Stimulated activated CD4-positive, alpha-beta T cell treated with anti-CD3 and anti-CD28 coated beads, Interleukin-4, amount 100 ng/mL, for 1 hour (primary cell): ENCODE measurements at places on chromosomes 2 and 18.

GRCh38 chr18:76488190-76488589, 6.9 kb downstream of the ZNF516 start:
- no peak for DNase-seq

- DNase-seq = no peak
Measured at GRCh38 chr2:157783245-157783644, 92.9 kb downstream of the ACVR1 start.

- no peak for DNase-seq
Measured at GRCh38 chr2:136359121-136359965, 241.4 kb upstream of the CXCR4 start.

DNA sequence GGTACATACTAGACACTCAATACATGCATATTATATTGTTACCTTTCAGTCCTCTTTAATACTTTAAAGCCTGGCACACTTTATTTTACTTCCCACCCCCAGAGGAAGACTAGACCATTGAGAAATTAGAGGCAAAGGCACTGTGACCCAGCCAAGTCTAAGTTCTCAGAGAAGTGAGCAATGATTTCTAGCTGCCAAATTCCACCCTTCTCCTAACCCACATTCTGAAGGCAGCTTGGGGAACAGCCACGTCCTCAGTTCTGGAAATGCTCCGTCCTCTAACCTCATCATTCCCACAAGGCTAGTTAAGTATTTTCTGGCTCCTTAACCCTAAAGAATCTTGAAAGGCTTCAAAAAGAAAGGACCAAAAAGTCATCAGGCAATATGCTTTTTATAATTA, 86.6 kb downstream of the COL5A2 start:
- no peak for DNase-seq

DNA sequence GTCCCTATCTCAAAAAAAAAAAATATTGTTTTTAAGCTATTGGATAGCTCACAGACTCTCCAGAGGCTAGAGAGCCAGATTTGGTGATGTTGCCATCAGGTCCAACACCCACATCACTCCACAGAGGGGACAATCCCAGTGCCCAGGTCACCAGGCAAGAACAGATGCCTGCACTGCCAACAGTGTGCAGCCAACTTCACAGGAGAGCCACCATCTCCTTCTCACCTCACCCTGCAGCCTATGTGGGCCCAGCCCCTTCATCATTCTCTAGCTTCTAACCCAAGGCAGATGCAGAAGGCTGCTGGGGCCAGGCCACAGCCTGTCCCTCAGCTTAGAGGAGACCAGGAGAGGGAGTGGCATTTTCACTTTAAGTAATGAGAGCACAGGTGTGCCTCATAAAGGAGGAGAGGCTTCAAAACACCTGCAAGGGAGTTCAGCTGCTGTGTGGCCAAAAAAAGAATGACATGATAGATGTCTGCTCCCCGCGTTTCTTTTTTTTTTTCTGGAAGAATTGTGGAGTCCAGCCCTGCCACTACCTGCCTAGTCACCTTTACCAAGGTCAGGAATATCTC, 98.0 kb upstream of the ZSWIM2 start:
- DNase-seq = no peak

- DNase-seq = no peak
Measured at GRCh38 chr18:59799383-59800015, 100.3 kb upstream of the PMAIP1 start.

- DNase-seq = no peak
Measured at GRCh38 chr2:113275556-113276215, 3.0 kb downstream of the PAX8 start.

- no peak for DNase-seq
Measured at GRCh38 chr2:37622450-37623100, 48.9 kb downstream of the CDC42EP3 start.

GRCh38 chr2:100833331-100833730, 13.4 kb downstream of the NPAS2 start:
- no peak for DNase-seq

- DNase-seq = peak; percentile 21
Measured at GRCh38 chr2:85753525-85754312, at the start of gene ATOH8. TSS of gene ATOH8 (plus strand) at chr2:85753991. CDS start at chr2:85754190, 199 bp downstream.

DNA sequence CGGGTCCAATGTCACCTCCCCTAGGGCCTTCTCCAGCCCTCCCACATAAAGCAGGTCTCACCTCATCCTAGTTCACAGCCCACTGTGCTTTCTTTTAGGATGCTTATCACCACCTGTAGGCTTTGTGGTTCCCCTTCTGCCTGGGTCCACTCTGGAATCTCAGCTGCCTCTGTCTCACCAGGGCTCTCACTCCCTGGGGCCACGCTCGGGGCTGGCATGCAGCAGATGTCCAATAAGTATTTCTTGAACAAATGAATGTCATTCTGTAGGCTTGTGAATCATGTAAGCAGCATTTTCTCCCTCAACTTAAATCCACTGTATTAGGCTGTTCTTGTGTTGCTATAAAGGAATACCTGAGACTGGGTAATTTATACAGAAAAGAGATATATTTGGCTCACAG, 4.3 kb upstream of the SH3BP4 start:
- no peak for DNase-seq

DNA sequence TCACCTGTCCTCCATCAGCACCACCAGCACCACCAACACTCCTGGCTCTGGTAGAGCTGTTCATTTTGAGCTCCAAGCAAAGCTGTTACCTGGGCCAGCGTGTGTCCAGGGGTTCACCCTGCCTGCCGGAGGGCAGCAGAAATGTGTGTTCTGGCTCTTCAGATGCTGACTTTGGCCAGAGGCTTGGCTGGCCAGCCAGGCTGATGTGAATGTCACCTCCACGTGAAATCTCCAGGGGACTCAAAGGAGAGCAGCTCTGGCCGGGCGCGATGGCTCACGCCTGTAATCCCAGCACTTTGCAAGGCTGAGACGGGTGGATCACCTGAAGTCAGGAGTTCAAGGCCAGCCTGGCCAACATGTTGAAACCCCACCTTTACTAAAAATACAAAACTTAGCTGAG, 33.5 kb downstream of the CIB4 start:
- DNase-seq = no peak

DNA sequence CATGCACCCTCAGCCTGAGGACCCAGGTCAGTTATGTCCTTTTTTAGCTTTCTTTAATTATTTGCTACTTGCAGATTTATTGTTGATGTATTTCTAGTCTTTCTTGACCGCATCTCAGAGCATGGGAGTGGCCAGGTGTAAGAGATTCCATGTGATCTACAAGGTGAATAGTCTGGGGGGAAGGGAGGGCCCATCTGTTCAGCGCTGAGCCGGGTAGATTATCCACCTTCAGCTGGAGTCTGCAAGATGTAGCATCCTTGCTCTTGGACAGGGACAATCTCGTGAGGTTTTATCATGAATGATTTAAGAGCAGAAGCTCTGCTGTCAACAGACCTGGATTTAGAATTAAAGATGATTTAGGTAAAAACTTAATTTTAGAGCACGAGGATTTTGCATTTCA, 12.0 kb upstream of the DGKD start:
- DNase-seq = no peak

GRCh38 chr2:210442878-210443277, 33.7 kb downstream of the LANCL1 start:
- DNase-seq = no peak

- no peak for DNase-seq
Measured at GRCh38 chr18:25282896-25283703, 68.9 kb downstream of the ZNF521 start.

- DNase-seq = no peak
Measured at GRCh38 chr2:122319539-122320132, 564.2 kb downstream of the TSN start.

GRCh38 chr2:134197445-134197844, 56.4 kb upstream of the MGAT5 start:
- no peak for DNase-seq

GRCh38 chr2:31334311-31335026, 80.1 kb downstream of the XDH start:
- no peak for DNase-seq

GRCh38 chr18:9433671-9434121, 41.6 kb upstream of the RALBP1 start:
- no peak for DNase-seq

DNA sequence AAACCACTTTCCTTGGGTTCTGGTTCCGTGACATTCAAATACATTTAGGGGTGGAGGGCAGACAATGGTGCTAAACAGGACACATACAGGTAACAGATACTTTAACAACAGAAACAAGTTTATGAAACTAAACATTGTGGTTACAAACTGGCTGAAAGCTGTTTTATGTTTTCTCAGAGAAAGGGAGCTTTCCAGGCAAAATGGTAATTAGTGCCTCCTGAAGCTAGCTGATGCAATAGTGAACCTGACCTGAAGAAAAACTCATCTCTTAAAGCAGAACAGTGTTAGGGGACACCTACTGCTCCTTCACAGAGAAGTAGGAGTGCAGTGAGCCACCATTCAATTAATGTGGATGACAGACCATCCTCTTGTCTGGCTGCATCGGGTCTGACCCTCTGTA, 138.9 kb downstream of the CCDC148 start:
- DNase-seq = no peak

- DNase-seq = no peak
Measured at GRCh38 chr2:23498943-23499342, 114.0 kb downstream of the KLHL29 start.

GRCh38 chr2:207161247-207162123, 4.3 kb downstream of the KLF7 start:
- no peak for DNase-seq

DNA sequence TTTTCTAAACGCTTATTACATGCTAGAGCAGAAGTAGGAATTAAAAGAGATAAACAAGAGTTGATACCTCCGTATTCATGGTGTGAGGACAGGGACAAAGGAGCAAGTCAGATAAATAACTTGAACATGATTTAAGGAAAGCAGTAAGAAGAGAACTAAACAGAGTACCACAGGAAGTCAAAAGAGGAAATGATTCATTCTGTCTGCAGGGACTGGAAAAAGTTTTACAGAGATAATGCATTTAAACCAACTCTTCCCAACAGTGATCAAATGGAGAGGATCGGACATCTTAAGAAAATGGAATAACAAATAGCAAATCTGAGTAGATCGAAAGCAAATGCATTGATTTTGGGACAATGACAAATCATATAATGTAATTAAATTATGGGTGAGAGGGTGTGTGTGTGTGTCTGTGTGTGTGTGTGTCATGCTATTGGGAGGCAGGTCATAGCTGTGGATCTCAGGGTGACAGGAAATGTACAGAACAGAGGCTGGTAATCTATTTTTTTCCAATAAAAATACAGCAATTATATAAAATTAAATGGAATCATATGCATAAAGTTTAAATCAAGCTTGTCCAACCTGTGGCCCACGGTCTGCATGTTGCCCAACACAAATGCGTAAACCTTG, 113.4 kb downstream of the MC4R start:
- DNase-seq = no peak

- no peak for DNase-seq
Measured at GRCh38 chr2:216845426-216845825, 14.4 kb downstream of the TNP1 start.

GRCh38 chr2:217944366-217944765, 58.4 kb downstream of the TNS1 start:
- DNase-seq = no peak

DNA sequence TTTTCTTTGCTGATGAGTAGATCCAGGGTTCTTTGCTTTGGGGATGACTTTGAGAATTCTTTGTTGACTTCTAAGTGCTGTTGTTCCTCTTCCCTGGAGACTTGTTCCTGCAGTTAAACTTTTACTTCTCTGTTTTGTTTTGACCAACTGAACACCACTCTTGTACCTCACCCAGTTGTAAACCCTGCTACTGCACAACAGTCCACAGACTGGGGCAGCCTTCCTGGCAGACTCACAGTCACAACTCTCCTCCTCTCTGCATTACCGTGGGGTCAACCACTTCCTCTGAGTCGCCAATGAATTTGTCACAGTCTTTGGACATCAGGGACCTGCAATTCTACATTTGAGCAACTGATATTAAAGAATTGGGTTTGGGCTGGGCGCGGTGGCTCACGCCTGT, 3.8 kb upstream of the SLC8A1 start:
- DNase-seq = no peak

GRCh38 chr2:67013821-67014220, 383.3 kb upstream of the ETAA1 start:
- DNase-seq = no peak

GRCh38 chr18:31633392-31634330, 42.0 kb downstream of the TTR start:
- DNase-seq = no peak

- DNase-seq = no peak
Measured at GRCh38 chr2:210534879-210535278, 21.5 kb upstream of the CPS1 start.

GRCh38 chr2:71243634-71244301, 16.9 kb upstream of the PAIP2B start:
- DNase-seq = no peak

DNA sequence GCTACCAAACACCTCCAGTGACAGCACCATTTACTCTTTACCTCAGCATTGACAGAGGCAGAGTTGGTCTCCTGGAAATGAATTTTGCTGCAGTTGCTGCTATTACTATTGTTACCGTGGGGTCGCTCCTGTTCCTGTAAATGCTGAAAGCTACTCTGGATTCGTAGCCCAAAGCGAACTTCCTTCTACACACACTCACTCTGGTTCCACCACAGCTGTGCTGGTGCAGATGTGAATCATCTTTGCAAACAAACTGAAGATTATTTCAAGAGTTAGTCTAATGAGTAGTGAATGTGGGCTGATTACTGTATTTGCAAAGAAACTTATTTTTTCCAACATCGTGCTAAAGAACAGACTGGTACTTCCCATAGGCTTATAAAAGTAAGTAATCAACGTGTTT, 304.0 kb downstream of the LPIN1 start:
- no peak for DNase-seq

- no peak for DNase-seq
Measured at GRCh38 chr2:128276878-128277675, 41.6 kb downstream of the HS6ST1 start.

- DNase-seq = peak; percentile 46
Measured at GRCh38 chr2:39216346-39217191, 27.2 kb downstream of the CDKL4 start.

GRCh38 chr2:144480285-144480684, 39.6 kb downstream of the ZEB2 start:
- DNase-seq = no peak

GRCh38 chr2:130835766-130836015, 1.0 kb upstream of the ARHGEF4 start:
- DNase-seq = no peak

DNA sequence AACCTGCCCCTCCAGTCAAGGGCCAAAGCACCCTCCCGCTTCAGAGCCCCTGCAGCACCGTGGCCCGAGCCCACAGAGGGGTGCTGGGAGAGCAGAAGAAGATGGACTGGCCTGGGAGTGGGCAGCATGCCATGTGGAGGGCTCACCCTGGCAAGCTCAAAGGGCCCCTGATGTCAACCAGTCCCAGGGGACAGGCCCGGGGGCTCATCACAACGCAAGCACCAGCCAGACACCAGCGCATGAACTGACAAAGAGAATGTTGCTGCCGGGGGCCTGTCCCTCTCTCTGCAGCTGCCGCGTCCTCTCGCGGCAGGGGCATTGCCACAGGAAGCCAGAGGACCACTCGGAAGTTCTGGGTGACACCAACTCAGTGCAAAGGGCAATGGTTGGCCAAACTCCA, 30.3 kb upstream of the BIN1 start:
- DNase-seq = no peak
